ENCODE measurements at places on chromosomes 4 and X.

GRCh38 chr4:174709526-174709925 is 119.5 kb downstream of the GLRA3 start:
- DNase-seq = no peak

GRCh38 chr4:88737307-88737941 is 39.8 kb upstream of the NAP1L5 start:
- no peak for DNase-seq

DNA sequence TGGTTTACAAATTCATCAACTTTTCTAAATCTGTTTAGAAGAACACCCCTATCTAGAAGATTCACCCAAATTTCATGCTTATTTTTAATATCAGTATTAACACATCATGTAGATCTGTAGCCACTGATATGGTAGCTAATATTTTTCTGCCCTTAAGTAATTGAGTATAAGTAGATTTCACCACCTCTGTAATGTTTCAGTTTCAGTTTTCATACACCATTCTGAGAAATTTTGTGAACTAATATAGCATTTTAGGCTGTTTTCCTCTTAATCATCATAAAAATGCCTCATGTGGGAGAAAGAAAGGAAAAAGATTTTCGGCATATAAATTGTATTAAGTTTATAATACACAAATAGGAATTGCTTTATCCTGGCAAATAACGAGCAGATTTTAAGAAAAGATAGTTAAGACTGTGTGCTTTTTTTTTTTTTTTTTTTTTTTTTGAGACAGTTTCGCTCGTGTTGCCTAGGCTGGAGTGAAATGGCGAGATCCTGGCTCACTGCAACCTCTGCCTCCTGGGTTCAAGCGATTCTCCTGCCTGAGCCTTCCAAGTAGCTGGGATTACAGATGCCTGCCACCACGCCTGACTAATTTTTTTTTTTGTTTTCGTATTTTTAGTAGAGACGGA is 21.4 kb upstream of the RBPJ start:
- DNase-seq = no peak

DNA sequence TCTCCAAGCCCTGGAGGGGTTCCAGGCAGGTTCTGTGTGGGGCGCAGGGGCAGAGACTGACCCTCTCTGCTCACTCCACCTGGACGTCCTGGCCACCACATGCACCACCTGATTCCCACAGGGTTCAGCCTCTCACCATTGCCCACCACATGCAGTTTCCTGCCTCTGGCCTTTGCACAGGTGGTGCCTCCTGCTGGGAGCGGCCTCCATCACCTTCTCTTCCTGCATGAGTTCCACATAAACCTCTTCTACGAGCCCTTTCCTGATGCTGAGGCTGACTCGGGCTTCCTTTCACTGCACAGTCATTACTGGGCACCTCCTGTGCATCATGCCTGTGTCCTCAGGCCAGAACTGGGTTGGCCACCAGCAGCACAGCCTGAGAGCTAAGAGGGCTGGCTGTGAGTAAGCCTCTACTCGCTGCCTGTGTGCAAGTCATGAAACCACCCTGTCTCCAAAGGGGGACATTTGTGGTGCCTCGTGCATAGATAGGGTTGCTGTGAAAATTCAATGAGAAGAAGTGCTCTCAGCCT is 19.9 kb downstream of the MAN2B2 start:
- DNase-seq = no peak

DNA sequence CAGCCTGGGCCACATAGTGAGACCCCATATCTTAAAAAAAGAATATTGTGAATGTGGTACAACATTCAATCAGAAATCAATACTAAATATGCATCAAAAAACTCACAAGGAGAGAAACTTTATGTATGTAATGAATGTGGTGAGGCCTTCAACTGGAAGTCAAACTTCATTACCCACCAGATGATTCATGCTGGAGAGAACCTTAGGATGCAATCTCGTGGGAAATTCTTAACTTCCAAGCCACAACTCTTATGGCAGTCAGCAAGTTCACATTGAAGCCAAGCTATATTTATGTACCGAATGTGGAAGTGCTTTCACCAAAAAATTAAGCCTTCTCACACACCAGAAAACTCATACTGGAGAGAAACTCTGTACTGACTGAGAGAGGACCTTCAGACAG is 84.5 kb upstream of the UXT start:
- peak; percentile 31 for DNase-seq

GRCh38 chrX:12901486-12901885 is 4.9 kb upstream of the TLR8 start:
- DNase-seq = peak; percentile 32

GRCh38 chrX:14050709-14051108 is 21.0 kb upstream of the GEMIN8 start:
- peak; percentile 47 for DNase-seq

DNA sequence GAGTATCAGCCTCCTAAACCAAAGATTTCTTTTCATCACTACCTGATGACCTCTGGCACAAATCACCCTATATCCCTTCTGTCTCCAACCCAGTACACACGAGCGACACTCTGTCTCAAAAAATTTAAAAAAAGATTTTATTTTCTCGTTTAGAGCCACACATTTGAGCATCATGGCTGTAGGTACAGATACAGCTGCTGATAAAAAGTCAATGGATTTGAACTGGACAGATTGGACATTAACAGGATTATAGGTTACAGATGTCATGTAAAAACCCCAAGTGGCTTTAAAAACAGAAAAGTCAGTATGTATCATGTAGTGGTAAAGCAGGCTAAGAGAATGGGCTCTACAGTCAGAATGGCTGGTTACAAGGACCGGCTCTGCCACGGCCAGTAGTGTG is 171.1 kb downstream of the SCFD2 start:
- DNase-seq = no peak

DNA sequence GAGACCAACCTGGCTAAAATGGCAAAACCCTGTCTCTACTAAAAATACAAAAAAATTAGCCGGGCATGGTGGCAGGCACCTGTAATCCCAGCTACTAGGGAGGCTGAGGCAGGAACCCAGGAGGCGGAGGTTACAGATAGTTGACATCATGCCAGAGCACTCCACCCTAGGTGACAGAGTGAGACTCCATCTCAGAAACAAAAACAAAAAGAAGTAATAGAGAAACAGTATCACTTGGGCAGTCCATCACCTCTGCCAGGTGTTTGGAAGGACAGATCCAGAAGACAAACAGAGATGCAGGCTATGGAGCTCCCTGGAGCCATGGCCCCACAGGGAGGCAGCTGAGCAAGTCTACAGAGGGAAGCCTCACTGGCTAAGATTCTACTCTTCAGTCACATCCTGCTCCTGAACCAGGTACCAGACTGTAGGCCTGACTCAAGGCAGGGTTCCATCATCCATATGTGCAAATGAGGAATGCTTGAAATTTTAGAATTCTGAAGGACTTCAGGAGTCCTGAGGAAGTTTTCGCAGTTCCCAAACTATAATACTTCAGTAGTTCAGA is 81.4 kb upstream of the CPEB2 start:
- DNase-seq = no peak

DNA sequence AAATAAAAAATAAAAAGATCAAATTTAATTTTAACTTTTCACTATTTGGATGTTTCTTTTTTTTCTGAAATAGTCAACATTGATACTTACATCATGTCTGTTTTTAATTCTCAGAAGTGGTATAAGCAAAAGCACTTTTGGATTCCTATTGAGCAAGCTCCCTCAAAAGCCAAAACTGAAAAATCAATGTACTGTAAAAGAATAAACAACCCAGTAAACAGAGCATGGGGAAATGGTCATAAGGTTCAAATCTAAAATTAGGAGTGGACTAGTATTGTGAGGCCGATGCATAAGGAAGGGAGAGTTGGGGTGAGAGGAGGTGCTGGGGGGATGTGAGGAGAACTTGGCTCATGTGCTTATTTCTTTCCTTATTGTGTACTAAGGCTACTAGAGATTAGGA is 37.9 kb downstream of the NUDT6 start:
- DNase-seq = no peak

- DNase-seq = no peak
Observed at GRCh38 chr4:115272185-115272584, 158.8 kb upstream of the NDST4 start.

DNA sequence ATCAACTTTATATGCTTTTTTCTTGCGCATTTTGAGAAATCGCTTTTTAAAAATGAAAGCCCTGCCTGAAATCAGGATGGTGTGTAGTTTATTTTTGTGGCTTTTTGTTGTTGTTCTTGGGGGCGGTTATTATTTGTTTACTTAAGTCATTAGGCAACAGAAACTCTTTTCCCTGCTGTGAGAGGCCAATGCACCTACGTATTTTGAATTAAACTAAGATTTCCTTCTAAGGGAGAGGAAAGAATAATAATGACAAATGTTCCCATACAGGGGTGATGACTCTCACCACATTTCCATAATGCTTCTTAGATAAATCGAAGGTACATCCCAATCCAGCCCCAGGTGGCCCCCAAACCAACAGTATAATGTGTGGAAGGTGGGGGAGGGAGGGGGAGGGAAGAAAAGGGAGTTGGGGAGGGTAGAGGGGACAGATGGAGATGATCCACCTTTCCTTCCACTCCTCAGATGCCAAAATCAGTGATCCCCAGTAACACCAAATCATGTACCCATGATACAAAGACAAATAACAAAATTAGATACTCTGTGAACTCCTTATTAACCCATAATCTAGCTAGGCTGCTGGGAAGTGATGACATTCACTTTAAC is 39.6 kb downstream of the ZNF827 start:
- no peak for DNase-seq

DNA sequence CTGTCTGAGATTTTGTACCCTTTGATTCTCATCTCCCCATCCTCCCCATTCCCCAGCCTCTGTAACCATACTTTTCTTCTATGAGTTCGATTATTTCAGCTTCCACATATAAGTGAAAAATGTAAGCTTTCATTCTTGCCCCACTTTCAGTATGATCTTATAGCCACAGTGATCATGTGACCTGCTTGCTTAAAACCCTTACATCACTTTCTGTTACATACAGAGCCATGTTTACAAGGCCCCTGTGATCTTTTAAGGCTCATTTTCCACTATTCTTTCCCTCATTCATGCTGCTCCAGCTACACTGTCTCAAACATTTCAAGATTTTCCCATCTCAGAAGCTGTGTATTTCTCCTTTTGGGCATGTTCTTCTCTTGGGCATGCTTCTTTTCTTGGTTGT is 147.7 kb downstream of the DCK start:
- DNase-seq = no peak

- no peak for DNase-seq
Observed at GRCh38 chr4:38734446-38734845, 48.3 kb downstream of the TLR10 start.

- no peak for DNase-seq
Observed at GRCh38 chr4:17580969-17581368, 4.0 kb downstream of the LAP3 start.

- peak; percentile 20 for DNase-seq
Observed at GRCh38 chr4:31467781-31468180, 747.6 kb downstream of the PCDH7 start.

DNA sequence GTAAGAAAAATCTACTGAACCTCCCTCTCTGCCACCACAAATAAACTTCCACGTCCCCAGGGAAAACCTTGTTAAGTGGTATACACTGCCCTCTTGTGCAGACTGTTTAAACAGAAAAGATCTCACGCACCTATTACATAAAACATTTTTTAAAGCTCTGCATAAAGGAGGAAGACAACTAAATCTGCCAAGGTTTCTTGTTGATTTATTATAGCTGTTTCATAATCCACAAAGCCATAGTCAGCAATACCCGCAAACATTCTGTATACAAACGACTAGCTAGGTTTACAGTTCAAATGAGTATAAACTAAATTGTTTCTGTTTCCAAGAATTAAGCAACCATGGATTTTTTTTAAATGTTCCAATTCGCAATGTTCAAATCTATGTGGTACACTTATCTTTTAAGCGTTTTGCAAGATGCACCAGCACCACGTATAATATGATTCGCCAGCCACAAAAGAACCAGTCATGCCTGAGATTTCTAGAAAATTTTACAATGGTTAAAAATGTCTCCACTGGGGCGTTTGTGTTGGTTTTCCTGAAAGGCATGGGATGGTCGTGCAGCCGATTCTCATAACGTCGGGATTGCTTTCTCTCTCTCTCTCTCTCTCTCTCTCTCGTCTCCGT is 164.6 kb downstream of the PRKX start:
- DNase-seq = peak; percentile 82

- DNase-seq = no peak
Observed at GRCh38 chr4:8112672-8113071, 45.9 kb downstream of the ABLIM2 start.

GRCh38 chrX:107714206-107714891 is 61.2 kb downstream of the TSC22D3 start:
- no peak for DNase-seq

- DNase-seq = no peak
Observed at GRCh38 chr4:3223956-3224748, 24.8 kb upstream of the MSANTD1 start.

GRCh38 chr4:8542776-8543525 is 37.2 kb upstream of the GPR78 start:
- no peak for DNase-seq

DNA sequence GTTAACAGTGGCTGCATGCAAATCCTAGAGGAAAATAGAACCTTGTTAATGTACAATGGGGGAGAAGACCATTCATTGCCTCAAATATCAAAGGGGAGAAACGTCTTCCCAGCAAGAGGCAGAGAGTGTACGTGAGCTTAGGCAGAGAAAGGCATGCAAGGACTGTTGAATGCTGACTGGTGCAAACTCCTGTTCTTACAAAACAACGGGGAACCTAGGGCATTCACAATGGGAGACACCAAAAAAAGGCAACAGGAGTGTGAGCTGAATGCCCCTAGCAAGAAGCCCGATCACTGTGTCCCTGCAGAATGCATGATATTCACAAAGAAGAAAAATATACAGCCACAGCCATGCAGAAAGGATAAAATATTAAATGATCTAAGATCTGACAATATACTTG is 184.9 kb downstream of the NSUN7 start:
- no peak for DNase-seq

DNA sequence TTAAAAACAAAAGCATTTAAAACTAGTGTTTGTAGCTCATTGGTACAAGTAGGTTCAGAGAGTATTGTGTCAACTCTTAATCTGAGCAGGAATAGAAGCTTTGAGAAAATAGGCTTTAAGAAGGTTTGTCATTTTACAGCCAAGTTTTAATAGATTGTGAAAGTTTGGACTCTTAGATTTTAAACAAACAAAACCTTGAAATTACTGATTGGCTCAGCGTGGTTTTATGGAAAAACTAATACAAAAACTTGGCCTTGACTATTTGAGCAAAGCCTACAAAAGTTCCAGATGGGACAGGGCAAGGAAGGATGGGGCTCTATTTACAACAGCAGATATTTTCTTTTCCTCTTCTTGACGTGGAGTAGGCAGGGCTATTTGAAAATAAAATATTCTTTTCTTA is 16.5 kb downstream of the ZFX start:
- DNase-seq = no peak

GRCh38 chrX:30951003-30951402 is 61.9 kb upstream of the TAB3 start:
- DNase-seq = no peak

- peak; percentile 28 for DNase-seq
Observed at GRCh38 chr4:147482281-147482680, 1.4 kb downstream of the EDNRA start.

DNA sequence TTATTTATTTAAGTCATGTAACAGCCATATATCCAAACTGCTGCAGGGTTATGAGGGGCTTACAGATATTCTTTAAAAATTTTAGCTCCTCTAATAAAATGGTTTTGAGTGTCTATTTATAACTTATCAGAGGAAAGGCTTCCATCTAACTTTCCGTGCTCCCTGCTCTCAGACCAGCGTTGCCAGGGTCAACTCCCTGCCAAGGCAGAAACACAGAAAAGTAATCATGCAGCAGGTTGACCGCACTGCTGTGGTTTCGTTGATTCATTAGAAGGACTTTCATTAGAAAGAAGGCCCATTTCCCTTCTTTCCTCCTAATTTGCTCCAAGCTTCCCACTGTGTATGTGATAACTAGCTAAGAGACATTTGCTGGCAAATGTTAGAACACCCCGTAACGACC is 33.9 kb downstream of the BCLAF3 start:
- DNase-seq = no peak

All from fibroblast of skin of abdomen (primary cell).